NCI-H1417 (cell line): ENCODE measurements at places on chromosomes 11 and 22.

DNA sequence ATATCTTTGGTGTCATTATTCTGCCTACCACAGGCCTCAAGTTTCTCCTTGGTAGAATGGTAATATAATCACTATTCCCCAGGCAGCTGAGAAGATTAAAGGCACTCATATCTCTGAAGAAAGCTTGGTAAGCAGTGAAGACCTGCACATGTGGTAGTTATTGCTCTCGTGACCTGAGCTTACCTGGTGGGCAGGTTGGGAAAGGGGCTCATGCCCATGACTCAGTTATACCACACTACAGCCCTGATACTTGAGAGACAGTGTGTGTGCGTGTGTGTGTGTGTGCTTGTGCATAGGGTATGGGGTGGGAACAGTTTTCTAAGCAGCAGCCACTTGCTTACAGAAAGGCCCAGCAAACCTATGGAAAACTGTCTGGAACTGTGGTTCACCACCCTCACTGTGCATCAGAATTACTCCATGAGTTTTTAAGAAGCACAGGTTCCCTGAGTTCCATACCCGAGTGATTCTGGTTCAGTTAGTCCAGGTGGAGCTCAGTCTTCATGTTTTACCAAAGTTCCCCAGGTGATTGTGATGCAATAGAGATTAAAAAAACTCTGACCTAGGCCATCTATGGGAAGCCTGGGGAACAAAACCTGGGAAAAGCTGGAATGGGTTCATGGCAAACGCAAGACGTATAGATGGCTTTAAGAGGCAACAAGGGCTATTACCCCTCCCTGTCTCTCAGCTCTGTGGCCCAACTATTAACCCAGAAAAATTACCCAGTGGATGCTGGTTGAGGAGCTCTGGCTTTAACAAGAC, 79.0 kb upstream of the ZBED5 start:
- DNase-seq: no peak

- DNase-seq: no peak
Measured at GRCh38 chr22:43274595-43275240, 68.5 kb downstream of the SCUBE1 start.

DNA sequence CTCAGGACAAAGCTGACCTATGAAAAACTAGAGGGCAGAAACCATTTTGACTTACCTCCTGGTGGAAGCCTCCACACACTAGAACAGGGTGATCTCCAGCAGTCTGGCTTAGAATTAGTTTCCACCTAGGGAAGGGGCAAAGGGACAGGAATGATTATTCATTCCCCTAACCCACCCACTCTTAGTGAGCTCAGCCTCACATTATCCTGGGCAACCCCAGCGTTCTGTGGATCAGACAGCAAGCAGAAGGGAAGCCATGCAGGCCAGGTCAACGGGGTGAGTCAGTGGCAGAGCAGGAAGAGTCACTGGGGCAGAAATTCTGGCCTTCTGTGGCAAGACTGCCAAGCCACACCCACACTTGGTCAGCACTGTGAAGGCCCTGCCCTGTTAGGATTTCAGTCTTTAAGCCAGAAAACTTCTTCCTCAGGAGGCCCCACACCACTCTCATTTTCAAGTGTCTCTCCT, 10.5 kb downstream of the NUMA1 start:
- DNase-seq: no peak

DNA sequence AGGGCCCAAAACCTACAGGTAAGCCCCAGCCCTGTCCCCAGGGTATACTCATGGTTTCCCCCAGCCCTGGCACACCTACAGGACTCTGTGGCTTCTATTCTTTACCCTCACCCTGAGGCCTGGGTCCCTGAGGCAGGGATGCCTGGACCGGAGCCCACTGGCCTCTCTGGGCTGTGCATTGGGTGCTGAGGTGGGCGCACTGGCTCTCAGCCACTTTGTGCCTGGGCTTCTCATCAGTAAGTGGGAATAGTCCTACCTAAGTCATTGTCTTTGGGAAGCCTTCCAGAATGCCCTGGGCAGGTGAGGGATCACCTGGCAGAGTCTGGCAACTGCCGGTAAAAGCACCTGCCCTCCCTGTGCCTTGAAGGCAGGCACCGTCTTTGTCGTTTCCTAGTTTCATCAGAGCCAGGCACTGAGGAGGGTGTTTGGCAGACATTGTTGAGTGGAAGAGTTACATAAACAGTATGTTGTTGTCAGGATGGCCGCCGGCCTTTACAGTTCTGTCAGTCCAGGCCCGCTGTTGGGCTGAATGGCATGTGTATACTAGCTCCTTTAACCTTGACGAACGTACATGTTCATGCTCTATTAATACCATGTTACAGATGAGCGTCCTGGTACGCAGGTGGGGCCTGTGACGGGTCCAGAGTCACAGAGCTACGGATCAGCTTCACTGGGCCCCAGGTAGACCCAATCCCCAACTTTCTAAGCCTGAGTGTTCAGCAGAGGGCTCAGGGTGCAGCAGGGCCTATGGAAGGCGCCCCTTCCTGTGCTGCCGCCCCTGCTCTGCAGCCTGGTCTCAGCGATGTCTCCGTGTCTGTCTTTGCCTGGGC, 23.0 kb downstream of the SHANK3 start:
- no peak for DNase-seq

GRCh38 chr11:105046898-105047579, 1.9 kb upstream of the CARD16 start:
- DNase-seq: no peak

DNA sequence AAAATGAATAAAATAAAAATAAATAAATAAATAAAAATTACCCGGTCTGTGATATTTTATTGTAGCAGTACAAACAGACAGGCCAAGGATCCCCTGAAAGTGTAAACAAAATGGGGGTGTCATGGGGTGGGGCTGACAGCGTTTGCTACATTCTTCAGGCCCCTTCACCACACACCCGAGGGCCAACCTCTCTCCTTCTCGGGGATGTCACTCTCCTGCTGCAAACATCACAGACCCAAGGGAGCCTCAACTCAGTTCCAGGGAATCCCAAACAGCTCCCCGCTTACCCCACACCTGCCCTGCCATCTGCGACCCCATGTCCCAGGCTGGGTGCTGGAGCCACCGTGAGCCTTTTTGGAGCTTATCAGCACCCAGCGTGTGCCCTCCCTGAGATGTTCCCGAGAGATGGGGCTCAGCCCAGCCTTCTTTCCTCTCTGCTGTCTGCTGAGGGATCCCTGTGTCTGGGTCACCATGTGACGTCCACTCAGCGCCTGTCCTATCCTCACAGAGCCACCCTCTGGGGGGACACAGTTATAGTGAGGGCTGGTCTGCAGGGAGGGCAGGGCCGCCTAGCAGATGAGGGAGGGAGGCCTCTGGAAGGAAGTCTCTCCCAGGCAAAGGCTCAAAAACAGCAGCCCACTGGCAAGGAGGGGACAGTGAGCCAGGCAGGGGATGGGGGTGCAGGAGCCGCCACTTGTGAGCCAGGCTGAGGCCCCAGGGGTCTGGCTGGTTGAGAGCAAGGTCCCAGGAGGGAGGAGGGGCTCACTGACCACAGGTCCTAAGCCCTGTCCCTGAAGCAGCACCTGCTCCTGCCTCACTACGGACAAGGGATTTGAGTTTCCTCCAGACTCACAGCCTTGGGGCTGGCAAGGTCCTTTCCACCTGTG, 1041.6 kb downstream of the BRD1 start:
- DNase-seq: no peak

DNA sequence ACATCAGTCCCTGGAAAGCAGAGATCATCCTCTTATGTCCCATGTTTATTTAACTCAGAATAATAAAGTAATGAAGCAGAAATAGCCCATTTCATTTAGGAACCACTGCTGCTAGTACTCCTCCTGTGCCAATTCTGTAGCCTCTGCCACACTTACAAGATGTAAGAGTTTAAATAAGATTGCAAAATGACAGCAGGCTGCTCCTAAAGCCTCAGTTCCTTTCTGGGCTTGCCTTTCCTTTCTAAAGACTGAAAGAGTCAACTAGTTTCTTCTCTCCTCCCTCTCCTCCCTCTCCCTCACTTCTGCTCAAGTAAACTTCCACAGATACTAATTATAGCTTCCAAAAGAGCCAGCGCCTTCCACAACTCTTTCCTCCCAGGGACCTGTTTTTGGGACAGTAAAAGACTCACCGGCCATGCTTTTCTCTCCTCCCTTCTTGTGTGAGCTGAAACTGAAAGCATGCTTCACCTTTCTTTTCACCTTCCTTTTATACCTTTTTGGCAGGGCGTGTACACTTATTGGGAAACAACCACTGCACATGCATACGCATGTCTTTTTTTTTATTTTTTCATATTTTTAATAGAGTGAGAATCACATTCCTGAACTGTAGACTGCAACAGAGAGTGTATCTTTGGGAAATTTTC, 26.1 kb upstream of the CARD16 start:
- DNase-seq: no peak

GRCh38 chr22:26786398-26786797, 129.0 kb downstream of the MIAT start:
- DNase-seq: no peak

DNA sequence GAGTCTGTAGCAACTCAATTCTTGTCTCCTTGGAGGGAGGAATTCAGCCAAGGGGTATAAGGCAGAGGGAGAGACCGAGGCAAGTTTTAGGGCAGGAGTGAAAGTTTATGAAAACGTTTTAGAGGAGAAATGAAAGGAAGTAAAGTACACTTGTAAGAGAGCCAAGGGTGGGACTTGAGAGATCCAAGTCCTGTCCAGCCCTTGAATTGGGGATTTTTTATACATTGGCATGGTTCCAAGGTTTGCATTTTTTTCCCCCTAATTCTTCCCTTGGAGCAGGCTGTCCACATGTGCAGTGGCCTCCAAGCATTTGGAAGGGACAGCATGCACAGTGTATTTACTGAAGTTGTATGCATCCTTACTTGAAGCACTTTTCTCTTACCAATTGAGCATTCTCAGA, 192.1 kb downstream of the LUZP2 start:
- no peak for DNase-seq

DNA sequence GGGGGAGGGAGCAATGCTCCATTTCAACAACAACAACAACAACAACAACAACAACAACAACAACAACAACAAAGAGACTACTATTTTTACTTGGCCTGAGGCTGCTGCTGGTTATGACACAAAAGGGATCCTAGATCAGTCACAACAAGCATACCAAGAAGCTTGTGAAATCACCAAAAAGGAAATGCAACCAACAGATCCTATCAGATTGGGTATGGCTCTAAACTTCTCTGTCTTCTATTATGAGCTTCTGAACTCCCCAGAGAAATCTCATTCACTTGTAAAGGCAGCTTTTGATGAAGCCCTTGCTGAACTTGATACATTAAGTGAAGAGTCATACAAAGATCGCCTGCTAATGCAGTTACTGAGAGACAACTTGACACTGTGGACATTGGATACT, 10.5 kb upstream of the MS4A2 start:
- DNase-seq: no peak

GRCh38 chr11:101436511-101437142, 147.2 kb downstream of the TRPC6 start:
- peak; percentile 70 for DNase-seq

DNA sequence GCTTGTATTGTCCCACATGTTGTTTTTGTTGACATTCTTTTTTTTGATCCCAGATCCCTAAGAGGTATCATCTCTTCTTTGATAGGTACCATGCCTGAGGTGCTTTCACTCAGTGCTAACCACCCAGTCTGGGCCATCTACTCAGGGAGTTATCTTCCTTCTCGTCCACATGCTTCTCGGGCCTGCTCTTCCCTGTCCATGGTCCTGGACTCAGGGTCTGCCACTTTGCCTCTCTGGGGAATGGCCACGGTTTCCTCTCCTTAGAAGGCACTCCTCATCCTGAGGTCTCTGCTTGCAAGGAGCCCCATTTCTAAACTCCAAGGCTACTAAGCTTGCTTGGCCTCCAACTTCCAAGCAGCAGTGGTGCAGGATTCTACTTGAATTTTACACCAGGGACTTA, 227.0 kb upstream of the NCAM1 start:
- no peak for DNase-seq

GRCh38 chr11:46736615-46737014, 17.6 kb downstream of the F2 start:
- DNase-seq: no peak

- peak; percentile 80 for DNase-seq
Measured at GRCh38 chr11:126592496-126593410, 237.3 kb downstream of the ST3GAL4 start.
